Renal pelvis (tissue), 12 donors: ENCODE measurements at places on chromosomes 4 and X. TPM values are rescaled to one million over a fixed set of nuclear protein-coding genes. Genes with fewer than 3 reads are reported as not detected.

DNA sequence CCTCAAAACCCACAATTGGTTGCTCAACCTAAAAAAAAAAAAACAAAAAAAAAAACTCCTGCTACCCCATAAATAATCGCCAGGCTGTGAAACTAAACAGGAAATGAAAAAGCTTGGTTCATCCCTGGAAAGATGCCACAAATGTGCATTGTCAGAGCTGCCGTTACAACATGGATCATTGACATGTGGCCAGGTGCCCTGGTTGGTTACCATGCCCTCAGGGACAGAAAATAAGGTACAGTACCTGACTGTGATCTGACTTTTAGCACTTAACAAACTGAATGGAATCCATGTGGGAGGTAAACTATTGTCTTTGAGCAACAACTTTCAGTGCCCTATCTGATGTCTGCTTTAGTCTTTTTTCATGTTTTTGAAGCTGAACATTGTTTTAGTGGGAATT, 118.0 kb upstream of the RPL34 start:
- no peak for DNase-seq

- no peak for DNase-seq
These were observed 708 bp downstream of the TMSB4X start for GRCh38 chrX:12975670-12975965.

DNA sequence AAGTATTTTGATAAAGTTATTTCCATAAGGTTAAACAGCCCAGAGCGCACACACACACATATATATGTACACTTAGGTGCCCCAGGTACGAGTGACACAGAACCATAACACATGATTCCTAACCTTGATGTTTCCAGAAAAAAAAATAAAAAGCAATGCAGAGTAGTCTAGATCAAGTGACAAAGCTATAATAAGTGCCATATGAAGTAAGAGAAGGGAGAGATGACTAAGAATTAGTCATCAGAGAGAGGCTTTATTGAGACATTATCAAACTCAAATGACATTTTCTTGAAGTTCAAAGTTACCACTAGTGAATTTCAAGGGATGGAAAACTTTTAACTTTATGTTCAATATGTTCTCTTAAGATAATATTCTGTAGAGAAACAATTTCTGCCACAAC, 215.0 kb downstream of the HTR2C start:
- DNase-seq, result no peak

The CDK16 gene
- 129 TPM for polyA plus RNA-seq

- no peak for DNase-seq
These were observed 10.0 kb upstream of the APELA start for GRCh38 chr4:164866817-164867490.

- DNase-seq, result no peak
These were observed 162.2 kb upstream of the GPR101 start for GRCh38 chrX:137195991-137196390.

DNA sequence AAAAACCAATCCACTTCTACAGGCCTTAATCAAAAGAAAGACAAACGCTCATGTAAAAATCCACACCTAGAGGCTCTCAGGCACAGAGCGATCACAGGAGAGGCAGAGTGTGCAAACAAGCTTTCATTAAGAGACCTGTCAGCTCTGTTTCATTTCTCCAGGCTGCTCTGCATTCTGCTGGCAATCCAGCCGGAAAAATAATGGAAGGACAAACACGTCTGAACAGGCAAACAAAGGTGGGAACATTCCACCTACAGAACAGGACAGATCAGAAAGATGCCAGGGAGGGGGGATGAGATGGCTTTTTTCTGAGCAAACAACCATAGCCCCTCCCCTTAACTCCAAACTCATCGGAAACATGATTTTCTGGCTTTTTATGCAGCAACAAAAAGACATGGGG, 9.7 kb downstream of the SOD3 start:
- no peak for DNase-seq

- no peak for DNase-seq
These were observed 46.4 kb upstream of the SPRY1 start for GRCh38 chr4:123350191-123350544.

GRCh38 chr4:148305751-148306150, 136.5 kb downstream of the NR3C2 start:
- DNase-seq, result no peak
